Kidney (tissue), 22 donors: ENCODE measurements at places on chromosomes 12 and 14. TPM values are rescaled to one million over a fixed set of nuclear protein-coding genes. Genes with fewer than 3 reads are reported as not detected.

Gene CMKLR1
- total RNA-seq, result 25.7 TPM

Gene TAS2R50
- 2.0 TPM for total RNA-seq

Gene LHX5
- not detected for total RNA-seq

Gene EXOC5
- 52.2 TPM for total RNA-seq

Gene SLCO1B1
- not detected for total RNA-seq

Gene CPNE6
- total RNA-seq, result 0.19 TPM

Gene KRT3
- total RNA-seq, result not detected

Gene GLIPR1
- 20.6 TPM for total RNA-seq

Gene INHBE
- total RNA-seq, result 0.19 TPM

Gene GLT8D2
- 7.7 TPM for total RNA-seq

Gene MMP14
- total RNA-seq, result 108 TPM

Gene AKAP5
- total RNA-seq, result 5.1 TPM
